ENCODE measurements at places on chromosomes 12 and 14.

DNA sequence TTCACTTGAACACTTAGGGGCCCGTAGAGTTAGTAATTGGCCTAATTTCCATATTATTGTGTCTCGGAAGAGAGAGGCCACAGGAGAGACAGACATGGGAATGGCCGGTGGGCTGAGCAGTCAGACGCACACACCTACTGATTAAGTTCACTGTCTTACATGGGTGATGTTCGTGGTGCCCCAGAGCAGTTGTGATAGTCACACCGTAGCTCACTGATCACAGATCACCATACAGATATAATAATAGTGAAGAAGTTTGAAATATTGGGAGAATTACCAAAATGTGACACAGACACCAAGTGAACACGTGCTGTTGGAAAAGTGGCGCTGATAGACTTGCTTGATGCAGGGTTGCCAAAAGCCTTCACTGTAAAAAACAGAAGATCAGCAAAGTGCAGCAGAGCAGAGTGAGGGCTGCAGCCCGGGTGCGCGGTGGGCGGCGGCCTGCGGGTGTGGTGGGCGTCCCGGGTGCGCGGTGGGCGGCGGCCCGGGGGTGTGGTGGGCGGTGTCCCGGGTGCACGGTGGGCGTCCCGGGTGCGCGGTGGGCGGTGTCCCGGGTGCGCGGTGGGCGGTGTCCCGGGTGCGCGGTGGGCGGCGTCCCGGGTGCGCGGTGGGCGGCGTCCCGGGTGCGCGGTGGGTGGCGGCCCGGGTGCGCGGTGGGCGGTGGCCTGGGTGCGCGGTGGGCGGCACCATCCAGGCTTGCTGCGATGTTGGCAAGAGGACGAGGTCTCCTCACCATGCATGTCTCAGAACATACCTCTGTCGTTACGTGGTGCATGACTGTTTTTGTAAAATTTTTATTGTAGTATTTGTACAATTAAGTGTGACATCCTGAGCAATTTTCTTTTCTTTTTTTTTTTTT is 34.3 kb upstream of the TEX22 start:
- DNase-seq, result no peak

GRCh38 chr12:625998-626397 is 37.2 kb downstream of the NINJ2 start:
- DNase-seq, result no peak

- no peak for DNase-seq
Observed at GRCh38 chr12:70040141-70040540, 203.1 kb upstream of the CNOT2 start.

GRCh38 chr12:132308853-132309595 is 20.4 kb downstream of the GALNT9 start:
- DNase-seq, result no peak

DNA sequence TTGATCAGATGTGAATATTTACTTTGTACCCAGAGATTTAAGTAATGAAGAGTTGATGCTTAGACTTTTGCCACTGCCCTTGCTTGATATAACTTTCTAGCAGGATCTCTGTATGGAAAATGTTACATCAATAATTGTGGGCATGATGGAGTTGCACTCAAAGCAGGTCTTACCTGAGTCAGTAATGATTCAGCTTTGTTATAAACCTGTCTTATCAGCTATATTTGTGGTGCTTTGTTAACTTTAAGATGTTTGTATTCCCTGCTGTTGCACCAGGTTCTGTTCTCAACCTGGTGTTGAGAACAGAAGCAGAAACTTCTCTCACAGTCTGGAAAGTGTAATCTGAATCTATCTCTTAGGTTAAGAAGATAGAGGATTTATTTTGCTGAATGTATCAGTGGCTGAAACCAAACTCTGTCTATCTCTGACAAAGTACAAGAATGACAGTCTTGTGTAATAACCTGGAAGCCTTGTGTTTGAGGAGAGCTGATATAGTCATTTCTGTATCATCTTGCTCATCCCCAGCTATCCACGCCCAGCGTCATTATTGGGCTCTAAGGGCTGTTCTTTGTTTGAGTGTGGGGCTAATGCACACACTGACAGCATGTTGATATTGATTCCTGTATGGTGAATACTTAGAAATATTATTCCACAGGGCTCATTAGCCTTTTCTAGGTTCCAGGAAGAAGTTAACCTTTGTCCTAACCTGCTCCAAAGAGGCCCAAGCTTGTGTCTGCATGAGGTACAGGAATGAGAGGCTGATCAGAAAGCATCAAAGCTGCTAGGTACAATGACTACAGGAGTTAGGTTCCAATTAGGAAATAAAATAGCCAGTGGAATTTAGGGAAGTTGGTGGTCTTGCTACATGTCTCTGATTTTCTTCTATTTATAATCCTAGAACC is 3.6 kb downstream of the AKAP6 start:
- DNase-seq, result no peak

DNA sequence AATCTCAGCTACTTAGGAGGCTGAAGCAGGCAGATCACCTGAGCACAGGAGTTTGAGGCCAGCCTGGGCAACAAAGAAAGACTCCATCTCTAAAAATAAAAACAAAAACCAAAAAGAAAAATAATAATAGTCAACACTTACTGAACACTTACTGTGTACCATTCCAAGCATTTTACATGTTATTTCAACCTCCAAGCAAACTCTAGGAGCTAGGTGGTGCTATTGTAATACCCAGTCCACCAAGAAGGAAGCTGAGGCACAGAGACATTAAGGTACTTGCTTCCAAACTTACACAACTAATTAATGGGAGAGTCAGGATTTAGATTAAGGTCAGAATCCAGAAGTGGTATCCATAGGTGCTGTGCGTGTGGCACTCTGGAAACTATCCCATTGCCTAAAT is 13.7 kb upstream of the OR6J1 start:
- no peak for DNase-seq

GRCh38 chr12:93460003-93460402 is 7.3 kb upstream of the MRPL42 start:
- DNase-seq, result no peak

GRCh38 chr14:49893309-49894213 is 679 bp downstream of the ARF6 start:
- DNase-seq, result peak; percentile 45

DNA sequence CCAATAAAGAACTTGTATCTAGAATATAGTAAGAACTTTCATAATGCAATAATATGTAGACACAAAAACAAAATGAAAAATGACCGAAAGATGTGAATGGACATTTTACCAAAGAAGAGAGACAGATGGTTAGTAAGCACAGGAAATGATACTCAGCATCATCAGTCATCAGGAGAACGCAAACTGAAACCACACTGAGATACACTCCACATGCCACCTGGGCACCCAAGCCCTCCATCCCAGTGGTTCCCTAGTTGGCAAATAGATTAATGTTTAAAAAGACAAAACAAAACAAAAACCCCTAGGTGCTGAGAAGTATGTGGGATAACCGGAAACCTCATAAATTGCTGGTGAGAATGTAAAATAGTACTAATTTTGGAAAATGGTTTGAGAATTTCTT is 26.8 kb upstream of the VPS33A start:
- no peak for DNase-seq

- DNase-seq, result no peak
Observed at GRCh38 chr12:14845350-14845750, 2.0 kb upstream of the ART4 start.

- no peak for DNase-seq
Observed at GRCh38 chr14:67524634-67524963, 8.5 kb upstream of the PLEKHH1 start.

GRCh38 chr12:11609045-11609444 is 40.4 kb upstream of the ETV6 start:
- no peak for DNase-seq

- DNase-seq, result no peak
Observed at GRCh38 chr14:103241531-103241930, 92.5 kb upstream of the EIF5 start.

GRCh38 chr14:65072256-65072655 is 30.1 kb downstream of the MAX start:
- DNase-seq, result no peak

DNA sequence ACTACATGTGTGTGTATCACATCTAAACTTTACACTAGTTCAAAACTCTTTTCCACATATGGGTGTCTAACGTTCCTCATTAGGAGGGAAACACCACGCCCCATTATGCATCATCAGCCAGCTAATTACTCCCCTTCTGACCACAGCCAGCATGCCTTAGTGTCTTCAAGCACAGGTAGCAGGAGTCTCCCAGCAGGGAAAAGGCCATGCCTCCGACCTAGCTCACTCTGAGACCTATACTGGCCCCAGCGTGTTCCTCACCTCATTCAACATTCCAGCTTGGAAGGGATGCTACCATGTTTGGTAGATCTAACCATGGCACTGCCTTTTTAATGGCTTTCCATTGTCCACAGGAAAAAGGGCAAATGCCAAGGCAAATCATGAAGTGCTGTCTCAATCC is 66.1 kb upstream of the PRB2 start:
- DNase-seq, result no peak

DNA sequence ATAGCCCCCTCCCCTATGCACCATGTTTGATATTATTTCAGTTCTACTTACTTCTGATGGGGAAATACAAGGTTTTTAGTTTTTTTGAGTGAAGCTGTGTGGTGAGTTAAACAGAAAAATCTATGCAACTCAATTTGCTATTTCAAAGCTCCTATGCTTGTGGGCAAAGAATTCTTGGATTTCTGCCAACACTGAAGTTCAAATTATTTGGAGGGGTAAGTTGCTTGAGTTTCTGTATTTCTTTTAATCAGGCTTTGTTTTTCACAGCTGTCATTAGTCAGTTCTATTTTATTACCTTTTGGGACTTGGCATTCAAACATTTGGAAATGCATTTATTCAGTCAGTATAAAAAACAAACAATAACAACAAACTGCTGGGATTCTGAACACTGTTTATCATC is 407.5 kb upstream of the MGAT4C start:
- DNase-seq, result no peak

DNA sequence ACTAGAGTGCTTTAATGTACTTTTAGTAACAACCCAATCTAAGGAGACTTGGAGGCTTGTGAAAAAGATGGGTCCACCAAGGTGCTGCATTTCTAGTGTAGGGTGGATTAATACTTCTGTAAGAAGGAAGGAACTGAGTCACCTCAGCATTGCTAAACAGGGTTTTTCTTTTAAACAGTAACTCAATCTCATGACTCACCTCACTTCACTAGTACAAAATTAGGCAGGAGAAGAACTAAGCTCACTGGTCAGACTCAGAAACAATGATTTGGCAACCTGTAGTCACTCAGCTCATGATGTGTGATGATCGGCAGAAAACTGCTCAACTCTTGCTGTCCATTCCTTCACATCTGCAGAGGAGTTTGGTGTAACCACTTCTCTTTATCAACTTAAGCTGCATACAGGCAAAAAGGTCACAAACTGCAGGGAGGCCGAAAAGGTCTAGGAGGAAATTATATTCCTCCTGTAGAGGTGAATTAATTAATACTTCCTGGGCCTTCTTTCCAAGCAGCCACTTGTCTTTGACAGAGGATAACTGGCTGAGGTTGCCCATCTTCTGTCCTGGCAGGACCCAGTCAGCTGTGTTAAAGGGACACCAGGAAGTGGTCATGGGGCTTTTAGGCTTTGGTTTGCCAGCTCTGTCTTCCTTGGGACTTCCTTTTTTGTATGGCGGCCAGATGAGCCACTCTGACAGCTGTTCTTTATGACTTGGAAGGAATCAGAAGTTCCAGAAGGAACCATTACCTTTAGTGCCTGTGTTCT is 466.9 kb downstream of the FUT8 start:
- peak; percentile 5 for DNase-seq

DNA sequence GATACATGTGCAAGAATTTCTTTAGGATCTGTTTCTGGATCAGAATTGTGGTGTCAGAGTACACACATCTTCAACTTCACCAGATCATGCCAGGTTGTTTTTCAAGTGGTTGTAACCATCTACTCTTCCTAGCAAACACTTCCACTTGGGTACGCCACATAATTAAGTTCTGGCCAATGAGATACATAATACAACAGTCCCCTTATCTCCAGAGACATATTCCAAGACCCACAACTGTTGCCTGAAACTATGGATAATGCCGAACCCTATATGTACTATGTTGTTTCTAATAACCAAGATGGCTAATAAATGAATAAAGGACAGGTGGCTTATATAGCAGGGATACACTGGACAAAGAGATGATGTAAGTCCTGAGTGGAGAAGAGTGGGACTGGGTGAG is 2.5 kb upstream of the CHPT1 start:
- DNase-seq, result no peak

DNA sequence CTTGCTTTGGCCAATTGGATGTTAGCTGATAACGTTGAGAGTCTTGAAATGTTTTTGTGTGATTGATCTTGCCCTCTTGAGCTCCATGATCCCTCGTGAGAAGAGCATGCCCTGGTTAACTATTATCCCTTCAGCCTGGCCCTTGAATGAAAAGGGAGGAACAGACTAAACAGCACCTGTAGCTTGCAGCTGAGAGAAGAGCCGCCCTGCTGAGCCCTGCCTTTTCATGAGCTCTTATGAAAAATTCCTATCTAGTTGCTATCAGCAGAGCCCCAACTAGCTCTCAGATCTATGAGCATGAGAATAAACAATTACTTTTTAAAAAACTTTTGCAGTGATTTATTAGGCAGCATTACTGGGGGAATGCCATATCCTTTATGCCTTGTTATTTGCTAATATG is 36.0 kb upstream of the RPH3A start:
- no peak for DNase-seq

DNA sequence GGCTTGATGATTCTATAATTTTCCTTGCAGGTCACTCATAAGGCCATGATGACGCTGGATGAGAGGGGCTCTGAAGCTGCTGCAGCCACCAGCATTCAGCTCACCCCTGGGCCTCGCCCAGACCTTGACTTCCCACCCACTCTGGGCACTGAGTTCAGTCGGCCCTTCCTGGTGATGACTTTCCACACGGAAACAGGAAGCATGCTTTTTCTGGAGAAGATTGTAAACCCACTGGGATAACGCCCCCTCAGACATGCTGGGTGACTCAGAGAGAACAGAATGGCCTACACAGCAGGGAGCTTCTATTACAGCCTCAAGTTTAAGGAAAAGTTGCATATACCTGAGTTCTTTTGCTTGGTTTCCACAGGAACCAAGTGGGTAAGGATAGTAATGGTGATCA is 34.3 kb downstream of the SERPINA3 start:
- no peak for DNase-seq

DNA sequence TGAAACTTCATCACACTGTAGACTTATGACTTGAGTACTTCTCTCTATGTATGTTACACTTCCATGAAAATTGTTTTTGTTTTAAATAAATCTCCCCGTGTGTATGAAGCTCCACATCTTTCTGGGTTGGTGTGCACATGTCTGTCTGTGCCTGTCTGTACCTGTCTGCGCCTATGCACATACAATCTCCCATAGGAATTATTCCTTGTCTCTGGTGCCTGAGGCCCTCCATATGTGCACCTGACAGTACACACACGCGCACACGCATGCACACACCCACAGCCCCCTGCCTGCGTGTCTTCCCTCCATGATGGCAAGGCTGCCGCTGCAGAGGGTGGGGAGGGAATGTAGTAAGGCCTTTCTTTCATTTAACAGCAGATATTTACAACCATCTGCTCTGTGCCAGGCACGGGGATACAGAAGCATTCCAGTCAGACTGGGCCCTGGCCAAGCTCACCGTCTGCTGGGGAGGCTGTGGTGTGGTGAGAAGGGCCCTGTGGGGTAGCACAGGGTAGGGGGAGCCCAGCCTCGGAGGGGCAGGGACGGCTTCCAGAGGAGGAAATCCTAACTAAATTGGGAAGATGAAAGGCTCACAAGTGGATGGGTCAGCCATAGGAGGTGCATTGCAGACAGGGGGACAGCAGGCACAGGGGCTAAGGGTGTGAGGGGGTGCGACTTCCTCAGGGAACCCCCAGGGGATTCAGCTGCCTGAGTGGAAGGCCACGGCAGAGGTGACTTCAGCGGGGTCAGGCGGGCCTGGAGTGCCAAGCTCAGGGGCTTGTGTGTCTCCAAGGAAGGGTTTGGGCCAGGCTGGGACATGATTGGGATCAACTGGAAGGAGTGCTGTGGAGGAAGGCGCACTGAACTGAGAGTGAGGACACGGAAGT is 26.1 kb downstream of the KRT8 start:
- DNase-seq, result no peak
